Sigmoid colon (tissue), 7 donors: ENCODE measurements at places on chromosomes 2 and 18. TPM values are rescaled to one million over a fixed set of nuclear protein-coding genes. Genes with fewer than 3 reads are reported as not detected.
A peak's percentile ranks its signal among the peaks of the same experiment; 100 is the strongest.

DNA sequence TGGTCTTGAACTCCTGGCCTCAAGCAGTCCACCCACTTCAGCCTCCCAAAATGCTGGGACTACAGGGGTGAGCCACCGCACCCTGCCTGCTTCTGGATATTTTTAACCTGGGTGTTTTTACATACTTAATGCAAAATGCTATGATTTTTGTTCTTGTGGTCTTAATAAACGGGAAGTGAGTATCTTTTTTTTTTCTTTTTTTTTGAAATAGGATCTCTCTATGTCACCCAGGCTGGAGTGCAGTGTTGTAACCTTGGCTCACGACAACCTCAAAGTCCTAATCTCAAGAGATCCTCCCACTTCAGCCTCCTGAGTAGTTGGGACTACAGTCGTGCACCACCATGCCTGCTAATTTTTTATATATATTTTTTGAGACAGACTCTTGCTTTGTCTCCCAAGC is 19.2 kb upstream of the ASXL2 start:
- DNase-seq = no peak

The SETBP1 gene
- total RNA-seq = 68.0 TPM

The RHBDD1 gene
- total RNA-seq = 17.5 TPM

GRCh38 chr2:239249776-239250175 is 151.0 kb downstream of the HDAC4 start:
- DNase-seq = peak; percentile 95

DNA sequence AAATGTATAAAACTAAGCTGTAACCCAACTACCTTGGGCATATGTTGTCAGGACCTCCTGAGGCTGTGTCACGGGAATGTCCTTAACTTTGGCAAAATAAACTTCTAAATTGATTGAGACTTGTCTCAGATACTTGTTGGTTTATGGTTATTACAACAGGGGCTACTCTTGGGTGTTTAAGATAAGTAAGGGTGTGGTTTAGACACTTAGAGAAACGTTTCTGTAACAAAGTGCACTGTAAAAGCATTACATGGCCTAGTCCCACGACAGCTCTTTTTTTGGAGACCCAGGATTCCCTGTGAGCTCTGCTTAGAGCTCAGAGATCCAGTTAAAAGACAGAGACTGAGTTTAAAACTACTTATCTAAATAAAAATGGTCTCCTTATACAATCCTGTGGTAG is 32.3 kb upstream of the LIPG start:
- no peak for DNase-seq

DNA sequence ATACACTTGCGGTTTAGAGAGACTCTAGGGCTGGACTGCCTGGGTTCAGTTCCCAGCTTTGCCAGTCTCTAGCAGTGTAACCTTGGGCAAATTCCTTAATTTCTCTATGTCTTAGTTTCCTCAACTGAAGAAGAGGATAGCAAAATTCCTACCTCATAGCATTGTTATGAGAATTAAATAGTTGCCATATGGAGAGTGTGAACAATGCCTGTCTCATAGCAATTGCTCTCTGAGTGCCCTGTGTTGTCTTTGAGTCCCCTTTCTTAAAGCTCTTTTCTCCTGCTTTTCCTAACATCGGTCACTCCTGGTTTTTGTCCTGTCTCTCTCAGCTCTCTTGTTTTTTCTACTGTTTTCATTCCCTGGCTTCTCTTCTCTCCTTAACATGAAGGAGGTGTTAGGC is 116.8 kb upstream of the ALPP start:
- DNase-seq = peak; percentile 6

DNA sequence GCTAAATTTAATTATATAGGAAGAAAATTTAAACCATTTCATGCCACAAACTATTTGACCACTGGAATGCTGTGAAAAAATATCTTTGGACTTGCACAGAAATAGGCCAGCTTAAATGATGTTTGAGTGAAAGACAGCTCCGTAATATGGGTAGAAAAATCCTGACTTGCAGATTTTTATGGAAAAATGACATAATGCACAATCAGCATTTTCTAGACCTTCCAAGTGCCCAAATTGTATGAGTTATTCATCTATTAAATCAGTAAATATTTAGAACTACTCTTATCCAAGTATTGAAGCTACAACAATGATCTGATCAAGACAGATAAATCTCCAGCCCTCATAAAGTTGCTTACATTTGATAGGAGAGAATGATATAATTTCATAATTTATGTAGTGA is 691.1 kb upstream of the DDX18 start:
- no peak for DNase-seq

- DNase-seq = peak; percentile 24
Observed at GRCh38 chr18:8962192-8962779, 140.2 kb upstream of the NDUFV2 start.
